ENCODE measurements at places on chromosomes 3 and 15.

DNA sequence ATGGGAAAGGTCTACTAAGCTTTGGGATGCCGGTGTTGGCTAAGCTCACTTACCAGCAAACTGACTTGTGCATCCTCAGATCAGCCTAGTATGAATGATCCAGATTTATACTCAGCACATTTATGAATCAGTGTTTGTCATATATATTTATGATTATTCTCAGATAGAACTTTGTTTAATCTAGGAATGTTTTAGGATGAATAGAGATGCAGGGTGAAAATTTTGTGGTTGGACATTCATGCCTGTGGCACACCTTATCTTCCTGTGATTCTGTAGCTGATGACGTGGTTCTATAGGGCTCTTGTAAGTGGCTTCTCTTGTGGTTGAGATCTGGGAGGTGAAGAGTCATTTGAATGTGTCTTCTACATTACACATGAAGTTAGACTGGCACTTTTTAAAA lies 11.4 kb downstream of the CDIN1 start:
- DNase-seq: no peak

GRCh38 chr3:128133273-128133883 lies 9.8 kb upstream of the RUVBL1 start:
- no peak for DNase-seq

- DNase-seq: no peak
Measured at GRCh38 chr3:32882189-32882588, 64.4 kb downstream of the TRIM71 start.

DNA sequence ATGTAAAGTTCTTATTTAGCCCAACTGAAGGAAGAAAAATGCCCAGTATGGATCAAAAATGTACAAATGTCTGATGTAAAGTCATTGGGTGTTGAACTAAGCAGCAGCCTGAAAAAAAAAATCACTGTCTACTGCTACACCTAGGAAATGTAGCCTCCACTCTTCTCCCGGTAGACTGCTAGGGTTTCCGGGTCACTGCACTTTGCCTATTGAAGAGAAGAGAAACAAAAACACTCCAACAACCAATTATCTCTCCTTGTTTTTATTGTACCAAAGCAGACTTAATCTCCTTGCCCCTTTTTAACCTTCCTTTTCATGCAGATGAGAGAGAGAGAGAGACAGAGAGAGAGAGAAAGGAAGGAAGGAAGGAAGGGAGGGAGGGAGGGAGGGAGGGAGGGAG lies 140.2 kb upstream of the SETMAR start:
- DNase-seq: no peak

GRCh38 chr15:28977377-28978010 lies 91.7 kb downstream of the APBA2 start:
- DNase-seq: no peak

- no peak for DNase-seq
Measured at GRCh38 chr3:18466136-18466535, 41.0 kb upstream of the SATB1 start.

DNA sequence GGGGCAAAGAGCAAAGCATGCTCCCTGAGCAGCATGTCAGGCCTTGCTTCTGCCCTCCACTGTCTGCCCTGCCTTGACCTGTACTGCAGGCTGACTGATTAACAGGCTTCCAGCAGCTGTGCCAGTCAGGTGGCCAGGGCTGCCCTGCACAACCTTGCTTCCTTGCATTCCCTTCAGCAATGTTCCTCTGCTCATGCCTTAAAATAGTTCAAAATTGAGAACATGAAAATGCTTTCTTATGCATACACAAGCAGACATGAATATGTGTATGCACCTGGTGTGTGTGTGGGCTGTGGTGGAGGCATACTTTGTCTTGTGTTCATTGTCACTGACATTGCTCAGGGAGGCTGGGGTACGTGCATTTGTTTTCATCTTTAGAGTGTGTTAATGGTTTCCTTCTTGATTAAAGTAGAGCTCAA lies 1.2 kb upstream of the SLC22A13 start:
- DNase-seq: no peak

DNA sequence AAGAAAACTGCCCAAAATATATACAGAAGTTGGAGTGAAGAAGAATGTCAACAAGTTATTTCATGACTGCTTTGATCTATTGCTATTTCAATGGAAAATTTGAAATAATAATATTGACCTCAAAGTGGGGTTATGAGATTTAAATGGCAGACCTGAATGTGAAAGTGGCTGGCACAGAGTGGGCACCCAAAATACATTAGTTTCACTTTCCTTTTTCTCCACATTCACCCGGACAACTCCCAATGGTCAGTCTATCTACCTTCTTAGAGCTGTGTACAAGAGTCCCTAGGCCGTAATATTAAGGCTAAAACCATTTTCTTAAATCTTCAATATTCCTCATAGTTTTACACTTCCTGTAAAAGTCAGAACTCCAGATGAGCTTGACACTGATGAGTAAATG lies 61.6 kb upstream of the ETV5 start:
- no peak for DNase-seq

DNA sequence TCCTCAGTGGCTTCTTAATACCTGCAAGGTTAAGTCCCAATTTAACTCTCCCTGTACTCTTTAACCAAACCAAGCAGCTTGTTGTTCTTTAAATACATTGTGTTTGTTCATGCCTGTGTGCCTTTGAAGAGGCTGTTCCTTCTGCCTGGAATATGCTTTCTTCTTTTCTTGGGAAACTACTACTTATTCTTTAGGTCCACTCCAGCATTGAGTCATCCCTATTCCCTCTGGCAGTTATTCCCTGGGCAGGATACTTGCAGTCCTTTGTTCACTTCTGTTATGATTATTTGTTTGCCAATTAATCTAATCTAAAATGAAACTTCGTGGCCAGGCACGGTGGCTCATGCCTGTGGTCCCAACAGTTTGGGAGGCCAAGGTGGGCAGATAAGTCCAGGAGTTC lies 139.3 kb downstream of the ZNF609 start:
- no peak for DNase-seq

- no peak for DNase-seq
Measured at GRCh38 chr15:65333856-65334255, 29.4 kb downstream of the RNU5B-1 start.

DNA sequence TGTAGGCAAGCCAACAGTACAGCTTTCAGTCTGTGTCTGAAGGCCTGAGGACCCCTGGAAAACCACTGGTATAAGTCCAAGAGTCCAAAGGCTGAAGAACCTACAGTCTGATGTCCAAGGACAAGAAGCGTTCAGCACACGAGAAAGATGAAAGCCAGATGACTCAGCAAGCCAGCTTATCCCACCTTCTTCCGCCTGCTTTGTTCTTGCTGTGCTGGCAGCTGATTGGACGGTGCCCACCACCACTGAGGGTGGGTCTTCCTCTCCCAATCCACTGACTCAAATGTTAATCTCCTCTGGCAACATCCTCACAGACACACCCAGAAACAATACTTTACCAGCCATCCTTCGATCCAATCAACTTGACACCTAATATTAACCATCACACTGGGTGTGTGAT lies 59.0 kb upstream of the PDZRN3 start:
- DNase-seq: no peak

GRCh38 chr15:57296473-57297162 lies 79.7 kb upstream of the CGNL1 start:
- no peak for DNase-seq

GRCh38 chr3:136546720-136547119 lies 205.5 kb downstream of the STAG1 start:
- DNase-seq: no peak

DNA sequence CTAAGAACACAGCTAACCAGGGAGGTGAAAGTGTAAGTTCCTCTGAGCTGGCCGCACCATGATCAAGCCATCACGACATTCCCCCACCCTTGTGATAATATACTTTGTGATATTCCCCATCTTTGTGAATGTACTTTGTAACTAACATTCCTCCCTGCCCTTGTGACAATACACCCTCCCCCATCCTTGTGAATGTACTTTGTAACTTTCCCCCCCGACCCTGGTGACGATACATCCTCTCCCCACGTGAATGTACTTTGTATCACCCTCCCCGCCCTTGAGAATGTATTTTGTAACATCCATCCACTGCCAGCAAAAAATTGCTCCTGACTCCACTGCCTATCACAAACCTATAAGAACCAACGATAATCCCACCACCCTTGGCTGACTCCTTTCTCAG lies 20.2 kb upstream of the OR5H6 start:
- no peak for DNase-seq

DNA sequence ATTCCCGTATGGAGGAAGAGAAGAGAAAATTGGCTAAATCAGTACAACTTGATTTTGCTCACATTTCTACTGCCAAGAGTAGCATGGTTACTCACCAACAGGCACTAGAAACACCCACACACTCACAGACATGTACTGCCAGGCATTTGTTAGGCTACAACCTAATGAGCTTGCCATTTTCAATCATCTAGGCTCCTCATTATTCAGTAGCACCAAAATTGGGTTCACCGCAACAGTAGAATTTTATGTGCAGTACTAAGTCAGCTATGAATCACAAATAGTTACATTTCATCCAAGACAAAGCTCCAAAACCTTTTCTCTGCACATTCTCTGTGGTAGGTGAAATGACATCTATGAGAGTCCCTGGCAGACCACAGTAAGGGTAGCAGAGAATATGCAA lies 15.0 kb upstream of the THUMPD3 start:
- no peak for DNase-seq

- DNase-seq: no peak
Measured at GRCh38 chr3:143188881-143189280, 69.3 kb downstream of the CHST2 start.

- no peak for DNase-seq
Measured at GRCh38 chr3:66498687-66499621, 1.9 kb downstream of the LRIG1 start.

- DNase-seq: no peak
Measured at GRCh38 chr3:74592359-74592758, 22.1 kb downstream of the CNTN3 start.

GRCh38 chr15:36924034-36924433 lies 176.3 kb downstream of the MEIS2 start:
- DNase-seq: no peak

DNA sequence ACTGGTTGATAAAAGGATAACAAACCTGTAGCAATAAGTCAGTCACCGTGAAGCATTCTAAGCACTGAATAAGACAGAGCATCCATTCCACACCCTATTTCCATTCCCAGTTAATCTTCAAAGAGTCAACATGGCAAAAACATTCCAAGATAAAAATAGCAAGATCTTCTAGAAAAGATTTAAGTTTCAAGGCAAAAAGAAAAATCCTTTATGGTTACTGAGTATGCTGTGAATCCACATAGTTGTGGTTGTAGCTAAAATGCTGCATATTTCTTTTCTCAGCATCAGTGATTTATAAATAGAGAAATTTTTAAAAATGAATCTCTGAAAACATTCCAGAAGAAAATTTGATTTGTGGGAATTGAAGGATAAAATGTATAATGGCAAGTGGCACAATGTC lies 21.1 kb downstream of the GAP43 start:
- no peak for DNase-seq

DNA sequence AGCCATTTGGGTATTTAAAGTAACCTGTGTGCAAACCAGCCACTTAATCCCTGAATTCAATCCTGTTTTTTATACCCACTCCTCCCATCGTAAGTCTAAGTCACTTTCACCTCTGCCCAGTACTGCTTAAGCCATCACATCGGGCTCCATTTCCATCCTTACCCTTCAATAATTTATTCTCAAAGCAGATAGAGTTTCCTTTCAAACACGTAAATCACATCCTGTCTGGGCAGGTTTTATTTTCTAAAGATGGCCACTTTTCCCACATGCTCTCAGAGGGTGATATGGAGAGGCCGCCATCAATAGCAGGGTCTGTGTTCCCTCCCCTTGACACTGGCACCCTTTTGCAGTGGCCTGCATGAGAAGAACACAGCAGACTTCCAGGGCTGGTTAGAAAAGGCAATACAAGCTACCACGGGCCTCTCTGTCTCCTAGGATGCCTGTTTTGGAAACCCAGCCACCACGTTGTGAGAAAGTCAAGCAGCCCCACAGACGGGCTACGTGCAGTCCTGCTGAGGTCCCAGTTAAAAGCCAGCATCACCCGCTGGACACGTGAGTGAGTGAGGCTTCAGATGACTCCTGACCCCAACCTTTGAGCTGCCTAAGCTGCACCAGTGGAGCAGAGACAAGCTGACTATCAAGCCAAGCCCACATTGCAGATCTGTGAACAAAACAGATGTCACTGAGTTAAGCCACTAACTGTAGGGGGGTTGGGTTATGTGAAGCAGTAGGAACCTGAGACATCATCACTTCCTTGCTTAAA lies 241.8 kb upstream of the SLCO3A1 start:
- DNase-seq: no peak

- DNase-seq: no peak
Measured at GRCh38 chr3:70011582-70011981, 12.0 kb downstream of the SAMMSON start.

DNA sequence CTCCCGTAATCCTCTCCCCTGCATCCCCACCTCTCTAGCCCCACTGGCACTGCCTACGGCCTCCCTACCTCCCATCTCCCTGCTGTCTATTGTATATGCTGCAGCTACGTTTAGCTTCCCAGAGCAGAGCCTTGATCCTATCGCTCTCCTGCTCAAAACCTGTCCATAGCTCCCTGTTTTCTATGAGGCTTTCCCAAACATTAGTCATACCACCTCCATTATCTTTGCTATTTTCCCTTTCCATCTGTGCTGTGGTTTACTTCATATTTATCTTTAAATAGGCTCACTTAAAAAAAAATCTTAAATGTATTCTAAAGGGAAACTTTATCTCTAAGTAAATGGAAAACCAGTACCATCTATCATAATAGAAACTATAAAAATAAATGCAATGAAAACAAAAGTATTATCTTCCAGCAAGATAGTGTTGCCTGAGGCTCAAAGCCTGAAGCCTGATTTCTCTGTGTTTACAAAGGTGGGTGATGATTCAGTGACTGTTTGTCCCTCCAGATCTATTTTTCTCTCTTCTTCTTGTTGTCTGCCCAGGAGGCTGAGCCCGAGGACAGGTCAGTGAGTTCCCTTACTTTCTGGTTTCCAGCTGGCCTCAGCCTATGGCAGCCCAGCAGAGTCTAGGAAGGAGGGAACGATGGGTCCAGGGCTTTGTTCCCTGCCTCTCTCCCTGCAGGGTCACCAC lies 397.1 kb upstream of the CFAP20DC start:
- DNase-seq: no peak

DNA sequence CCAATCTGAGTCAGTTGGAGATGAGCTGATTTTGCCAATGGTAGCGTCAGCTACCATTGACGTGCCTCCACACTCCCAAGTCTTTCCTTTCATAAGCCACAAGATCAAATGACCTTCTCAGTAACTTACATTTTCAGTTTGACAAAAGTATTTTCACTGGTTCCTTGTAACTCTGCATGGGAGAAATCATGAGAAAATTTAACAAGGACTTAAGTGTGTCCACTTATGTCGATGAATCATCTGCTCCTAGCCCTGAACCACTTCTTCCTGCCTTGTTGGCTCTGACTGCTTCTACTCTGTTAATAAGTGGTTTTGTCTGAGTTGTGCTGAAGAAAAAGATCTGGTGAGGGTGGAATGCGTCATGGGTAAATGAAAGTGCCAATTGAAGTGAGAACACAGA lies 101.2 kb downstream of the NFKBIZ start:
- DNase-seq: no peak

GRCh38 chr15:92807971-92808571 lies 92.1 kb upstream of the CHD2 start:
- no peak for DNase-seq
